ENCODE measurements at places on chromosomes 6 and 20.
A peak's percentile ranks its signal among the peaks of the same experiment; 100 is the strongest.

GRCh38 chr20:434661-435419, 26.7 kb downstream of the RBCK1 start:
- DNase-seq: no peak

DNA sequence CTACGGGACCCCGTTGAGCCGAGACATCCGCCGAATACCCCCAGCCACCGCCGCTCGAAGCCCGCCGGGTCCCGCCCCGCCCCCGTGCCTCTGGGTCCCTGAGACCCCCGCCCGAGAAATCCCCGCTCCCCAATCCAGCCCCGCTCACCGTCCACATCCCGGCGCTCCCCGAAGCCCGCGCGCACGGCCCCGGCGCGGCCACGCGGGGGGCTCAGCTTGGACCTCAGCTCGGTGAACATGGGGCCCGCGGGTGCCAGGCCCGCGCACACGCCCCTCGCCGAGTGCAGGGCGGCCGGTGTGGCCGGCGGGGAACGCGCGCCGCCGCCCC, 249 bp downstream of the SAMD10 start:
- DNase-seq: no peak

DNA sequence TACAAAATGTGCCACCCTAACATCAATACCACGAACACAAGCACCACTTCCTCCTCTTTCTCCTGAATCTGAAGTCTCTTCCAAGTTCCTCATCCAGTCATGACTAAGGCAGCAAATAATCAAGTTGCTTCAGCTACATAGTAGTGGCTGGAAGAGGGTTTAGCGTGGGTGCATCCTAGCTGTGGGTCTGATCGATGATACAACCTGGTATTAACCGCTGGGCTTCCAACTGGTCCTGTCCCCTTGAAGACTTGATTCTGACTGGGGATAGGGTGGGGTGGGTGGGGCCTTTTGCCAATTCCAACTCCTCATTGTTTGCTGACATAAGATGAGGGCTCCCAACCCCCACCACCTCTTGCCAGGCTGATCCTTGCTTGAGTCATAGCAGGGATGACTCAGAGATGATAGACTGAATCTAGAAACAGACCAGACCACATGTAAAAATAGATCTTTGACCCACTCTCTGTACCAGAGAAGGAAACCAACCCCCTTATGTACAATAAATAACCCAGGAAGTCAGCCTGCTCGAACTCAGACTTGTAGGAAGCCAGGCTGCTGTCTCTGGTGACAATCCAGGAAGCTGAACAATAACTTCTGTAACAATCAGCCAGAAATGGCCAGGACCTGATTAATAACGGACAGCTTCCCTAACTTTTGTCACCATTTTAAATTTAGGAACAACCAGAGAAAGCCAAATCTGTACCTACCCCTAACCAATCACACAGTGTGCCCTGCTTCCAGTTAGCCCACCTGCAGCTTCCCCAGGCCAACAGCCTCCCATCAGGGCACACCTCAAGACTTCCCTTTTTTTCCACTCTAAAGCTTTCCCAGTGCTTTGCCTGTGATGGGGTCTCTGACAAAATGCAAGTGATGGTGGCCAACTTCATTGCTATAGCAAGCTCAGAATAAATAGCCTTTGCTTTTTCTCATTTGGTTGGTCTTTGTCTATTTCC, 68.9 kb upstream of the FAM184A start:
- peak; percentile 89 for DNase-seq

GRCh38 chr20:50301712-50302111, 111.1 kb downstream of the CEBPB start:
- DNase-seq: no peak

GRCh38 chr20:12264711-12265110, 347.0 kb downstream of the BTBD3 start:
- no peak for DNase-seq

DNA sequence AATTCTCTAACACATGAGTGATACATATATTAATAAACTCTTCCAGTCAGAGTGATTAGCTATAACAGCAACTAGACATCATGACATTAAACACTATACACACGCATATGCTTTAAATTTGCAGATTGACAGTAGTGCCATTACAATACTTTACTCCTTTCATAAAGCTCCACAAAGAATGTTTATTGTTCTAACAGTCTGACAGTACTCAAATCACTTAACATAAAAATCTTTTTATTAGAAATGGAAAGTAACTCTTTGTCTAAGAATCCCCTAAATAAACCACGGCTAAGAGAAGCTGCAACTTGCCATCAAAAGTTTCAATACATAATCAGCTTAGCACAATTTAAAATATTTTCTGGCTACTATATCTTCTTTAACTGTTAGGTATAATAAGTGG, 24.0 kb downstream of the SNX3 start:
- DNase-seq: no peak

DNA sequence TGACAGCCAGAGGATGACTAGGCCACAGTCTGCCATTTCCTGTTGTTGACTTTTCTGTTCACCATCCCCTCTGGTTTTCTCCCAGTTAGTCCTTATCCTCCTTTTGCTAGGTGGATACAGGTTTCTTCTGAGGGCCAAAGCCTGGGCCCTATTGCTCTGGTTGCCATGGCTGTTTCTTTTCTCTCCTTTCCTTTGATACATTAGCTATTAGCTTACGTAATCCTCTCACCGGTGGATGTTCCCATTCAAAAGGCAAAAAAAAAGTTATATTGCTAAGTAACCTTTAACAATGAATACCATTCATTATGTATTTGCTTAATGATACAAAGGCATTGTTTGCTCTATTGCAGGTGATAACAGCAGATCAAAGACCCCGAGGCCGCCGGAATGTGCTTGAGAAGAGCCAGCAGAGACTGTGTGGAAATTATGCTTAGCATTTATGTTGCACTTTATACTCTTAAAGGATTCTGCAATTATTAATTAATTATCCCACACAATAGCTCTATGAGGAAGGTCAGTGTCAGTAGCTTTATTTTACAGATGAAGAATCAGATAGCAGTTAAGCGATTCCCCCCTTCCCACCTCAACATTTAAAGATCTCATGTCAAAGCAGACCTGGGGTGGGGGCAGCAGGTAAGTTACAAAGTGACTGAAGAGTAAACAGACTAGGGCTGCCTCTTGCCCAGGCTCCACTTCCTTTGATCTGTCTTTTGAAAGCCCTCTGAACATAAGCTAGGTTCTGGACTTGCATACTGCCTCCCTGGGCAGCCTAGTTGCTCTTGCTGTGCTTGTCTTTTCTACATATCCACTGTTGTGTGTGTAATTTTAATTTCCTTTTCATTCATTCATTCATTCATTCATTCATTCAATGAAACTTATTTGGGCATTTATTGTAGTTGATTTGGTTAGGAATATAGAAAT, 14.5 kb upstream of the TFB1M start:
- no peak for DNase-seq

GRCh38 chr6:3209114-3210023, 18.1 kb downstream of the TUBB2B start:
- peak; percentile 86 for DNase-seq

GRCh38 chr6:145904868-145905267, 59.3 kb downstream of the SHPRH start:
- no peak for DNase-seq

GRCh38 chr6:65799389-65799788, 92.4 kb upstream of the EYS start:
- no peak for DNase-seq

DNA sequence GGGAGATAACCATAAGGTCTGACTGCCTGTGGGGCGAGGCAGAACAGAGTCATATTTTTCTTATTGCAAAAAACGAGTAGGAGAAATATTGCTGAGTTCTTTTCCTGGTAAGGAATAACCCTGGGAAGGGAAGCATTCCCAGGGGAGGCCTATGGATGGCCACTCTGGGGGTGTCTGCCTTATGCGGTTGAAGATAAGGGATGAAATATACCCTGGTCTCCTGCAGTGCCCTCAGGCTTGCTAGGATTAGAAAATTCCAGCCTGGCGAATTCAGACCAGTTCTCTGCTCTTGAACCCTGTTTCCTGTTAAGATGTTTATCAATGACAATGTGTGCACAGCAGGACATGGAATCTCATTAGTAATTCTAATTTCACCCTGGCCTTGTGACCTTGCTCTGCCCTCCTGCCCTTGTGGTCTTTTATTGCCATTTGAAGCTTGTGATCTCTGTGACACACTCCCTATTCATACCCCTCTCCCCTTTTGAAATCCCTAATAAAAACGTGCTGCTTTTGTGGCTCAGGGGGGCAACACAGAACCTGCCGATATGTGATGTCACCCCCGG, 491.1 kb upstream of the EYS start:
- DNase-seq: no peak

- DNase-seq: no peak
These were observed 135.2 kb upstream of the PREP start for GRCh38 chr6:105537981-105538578.

DNA sequence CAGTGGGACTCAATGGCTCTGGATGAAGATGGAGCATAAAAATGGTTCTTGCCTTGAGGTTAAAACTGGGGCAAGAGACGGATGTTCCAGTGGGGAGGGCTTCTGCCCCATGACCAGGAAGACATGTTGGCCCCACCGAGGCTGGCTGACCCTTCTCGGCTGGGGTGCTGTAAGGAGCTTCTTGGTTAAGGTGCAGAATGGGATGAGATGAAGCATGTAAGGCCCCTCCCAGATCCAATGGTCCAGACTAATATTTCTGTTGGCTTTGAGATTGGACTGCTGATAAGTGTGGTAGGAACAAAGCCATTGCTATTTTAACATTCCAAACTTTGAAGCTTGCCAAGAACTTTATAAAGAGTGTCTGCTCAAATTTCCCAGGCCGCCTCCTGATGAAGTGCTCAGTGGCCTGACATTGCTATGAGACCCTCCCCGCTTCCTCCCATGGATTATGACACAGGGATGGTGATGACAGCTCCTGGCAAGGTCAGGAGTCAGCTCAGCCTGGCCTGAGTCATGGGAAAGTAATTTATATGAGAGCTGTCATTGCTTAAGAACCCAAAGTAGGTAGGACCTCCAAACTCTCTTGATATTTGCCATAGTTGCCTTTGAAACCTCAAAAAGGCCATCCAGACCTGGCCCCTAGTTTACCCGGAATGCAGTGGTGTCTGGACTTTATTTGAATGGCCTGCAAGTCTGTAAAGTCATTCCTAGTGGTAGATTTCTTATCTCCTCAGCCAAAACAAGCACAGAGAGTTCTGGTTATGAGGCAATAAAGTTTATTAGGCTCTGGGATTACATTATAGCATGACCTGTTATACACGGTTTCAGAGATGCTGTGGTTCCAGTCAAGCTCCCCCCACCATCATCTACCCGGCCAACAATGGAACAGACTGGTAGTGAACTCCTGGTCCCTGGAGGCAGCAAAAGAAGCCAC, 55.2 kb downstream of the TGM2 start:
- DNase-seq: peak; percentile 86

GRCh38 chr20:37956107-37956585, 53.2 kb downstream of the VSTM2L start:
- no peak for DNase-seq

- no peak for DNase-seq
These were observed 48.8 kb downstream of the DST start for GRCh38 chr6:56593801-56594318.

DNA sequence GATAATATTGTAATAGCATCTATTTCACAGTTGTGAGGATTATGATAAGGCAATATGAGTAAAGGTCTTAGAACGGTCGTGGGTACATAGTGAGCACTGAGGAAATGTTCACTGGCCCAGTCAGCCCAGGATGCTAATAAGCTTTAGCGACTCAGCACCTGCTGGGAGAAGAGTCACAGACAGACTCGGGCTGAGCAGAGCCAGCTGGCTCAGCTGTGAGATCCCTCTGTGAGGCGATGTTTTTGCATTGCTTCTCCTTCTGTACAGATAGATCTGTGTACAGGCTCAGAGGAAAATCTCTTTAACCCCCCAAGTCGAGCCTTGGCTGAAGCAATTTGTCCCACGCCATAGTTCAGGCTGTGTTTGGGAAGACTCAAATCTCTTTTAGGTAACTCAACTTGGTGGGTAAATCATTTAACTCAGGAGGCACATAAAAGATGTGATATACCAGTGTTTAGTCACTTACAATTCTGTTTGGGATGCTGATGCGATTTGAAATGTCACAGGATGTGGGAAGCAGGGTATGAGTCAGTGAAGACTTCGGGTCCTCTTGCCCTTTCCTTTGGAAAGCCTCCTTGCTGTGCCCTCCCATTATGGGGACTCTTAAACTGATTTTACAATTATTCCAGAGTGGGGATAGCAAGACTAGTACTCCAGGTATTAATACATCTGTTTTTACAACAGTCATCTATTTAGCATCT, 53.1 kb downstream of the PHACTR1 start:
- DNase-seq: no peak

GRCh38 chr6:88111991-88112390, 54.2 kb downstream of the CNR1 start:
- DNase-seq: no peak

DNA sequence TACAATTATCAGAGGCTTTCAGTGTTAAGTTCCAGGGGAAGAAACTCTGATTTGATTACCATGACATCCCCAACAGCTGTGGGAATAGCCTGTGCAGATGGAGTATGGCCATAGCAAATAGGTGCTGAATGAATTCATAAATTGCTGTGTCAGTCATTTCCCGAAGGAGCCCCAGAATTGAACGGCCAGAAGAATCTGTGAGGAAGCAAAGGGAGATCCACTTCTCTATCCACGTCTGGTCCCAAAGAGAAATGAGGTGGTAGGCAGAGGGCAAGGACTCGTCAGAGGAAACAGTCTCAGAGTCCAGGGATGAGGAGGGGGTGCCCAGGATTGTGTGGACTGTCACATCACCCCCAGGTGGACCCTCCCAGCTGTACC, 3.1 kb upstream of the TAF8 start:
- DNase-seq: no peak

DNA sequence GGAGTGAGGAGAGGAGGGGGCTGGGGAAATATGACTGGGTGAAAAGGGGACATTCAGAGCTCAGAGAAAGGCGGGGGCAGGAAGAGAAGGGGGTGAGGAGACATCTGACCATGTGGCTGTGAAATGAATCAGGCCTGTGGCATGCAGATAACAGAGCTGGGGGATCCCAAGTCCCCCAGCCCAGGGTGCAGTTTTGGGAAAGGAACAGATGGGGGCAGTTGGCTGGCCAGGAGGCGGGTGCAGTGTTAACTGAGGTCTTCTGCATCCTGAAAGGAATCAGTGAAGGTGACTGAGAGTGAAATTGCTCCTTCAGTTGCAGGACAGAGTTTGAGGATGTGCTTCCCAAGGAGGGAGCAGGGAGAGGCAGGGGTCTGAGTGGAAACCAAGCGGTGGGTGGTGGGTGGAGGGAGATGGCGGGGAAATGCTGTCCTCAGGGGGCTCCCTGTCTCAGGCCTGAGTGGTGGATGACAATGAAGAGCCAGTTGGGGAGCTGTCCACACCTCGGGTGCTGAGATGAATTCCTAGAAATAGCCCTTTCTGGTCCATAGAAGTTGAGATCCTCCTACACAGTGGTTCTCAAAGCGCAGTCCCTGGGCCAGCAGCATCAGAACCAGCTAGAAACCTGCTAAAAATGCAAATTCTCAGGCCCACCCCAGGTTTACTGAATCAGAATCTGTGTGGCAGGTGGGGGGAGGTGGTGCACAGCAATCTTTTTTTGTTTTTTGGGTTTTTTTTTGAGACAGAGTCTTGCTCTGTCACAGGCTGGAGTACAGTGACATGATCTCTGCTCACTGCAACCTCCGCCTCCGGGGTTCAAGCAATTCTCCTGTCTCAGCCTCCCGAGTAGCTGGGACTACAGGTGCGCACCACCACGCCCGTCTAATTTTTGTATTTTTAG, 26.0 kb upstream of the CCDC167 start:
- DNase-seq: peak; percentile 59

GRCh38 chr6:14975471-14975817, 270.4 kb upstream of the JARID2 start:
- DNase-seq: no peak

Data from GM03348 (cell line).